ENCODE measurements at places on chromosomes 6 and 20. TPM values are rescaled to one million over a fixed set of nuclear protein-coding genes. Genes with fewer than 3 reads are reported as not detected.

The CGAS gene
- 1.8 TPM for total RNA-seq

The CYP24A1 gene
- not detected for total RNA-seq

The ADRM1 gene
- total RNA-seq, result 68.3 TPM

The ZNF334 gene
- 0.31 TPM for total RNA-seq
